ELF-1 (cell line): ENCODE measurements at places on chromosomes 6 and 20.

- DNase-seq, result peak; percentile 21
Observed at GRCh38 chr6:47016261-47016660, 25.9 kb downstream of the ADGRF1 start.

- no peak for DNase-seq
Observed at GRCh38 chr6:109075934-109076333, 18.7 kb downstream of the SESN1 start.

DNA sequence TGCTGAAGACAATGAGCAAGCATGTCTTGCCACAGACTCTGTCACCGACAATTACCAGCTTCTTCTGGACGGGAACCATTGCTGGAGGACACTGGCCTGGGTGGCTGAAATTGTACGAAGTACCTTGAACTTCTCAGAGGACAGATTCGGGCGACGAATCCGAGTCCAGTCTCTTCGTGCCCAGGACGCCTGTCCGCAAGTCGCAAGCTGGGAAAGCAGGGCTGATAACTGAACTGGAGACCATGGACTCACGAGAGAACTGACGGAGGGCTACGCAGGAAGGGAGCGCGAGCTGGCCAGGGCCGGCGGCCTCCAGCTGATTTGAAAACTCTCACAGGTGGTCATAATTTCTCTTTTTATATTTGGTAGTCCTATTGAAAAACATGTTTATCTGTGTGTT lies 1229.5 kb upstream of the MAP3K7 start:
- no peak for DNase-seq

DNA sequence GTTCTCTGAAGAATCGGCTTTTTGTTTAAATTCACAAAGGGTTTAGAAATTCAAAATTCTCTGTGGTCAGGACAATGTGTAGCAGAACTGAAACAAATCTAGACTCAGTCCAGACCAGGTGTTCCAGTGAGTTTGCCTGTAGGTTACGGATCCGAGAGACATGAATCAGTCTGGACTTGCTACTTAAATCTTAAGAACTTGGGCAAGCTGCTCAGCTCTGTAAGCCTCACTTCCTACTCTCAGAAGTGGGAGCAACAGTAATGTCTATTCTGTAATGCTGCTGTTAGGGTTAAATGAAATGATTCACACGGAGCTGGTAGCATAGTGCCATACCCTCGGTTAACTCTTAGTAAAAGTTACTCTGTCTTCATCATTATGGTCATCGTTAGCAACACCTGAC lies 37.7 kb downstream of the HECA start:
- DNase-seq, result no peak

- DNase-seq, result no peak
Observed at GRCh38 chr6:83889621-83890020, 30.1 kb downstream of the CYB5R4 start.

- DNase-seq, result no peak
Observed at GRCh38 chr6:34729631-34730470, 27.5 kb upstream of the SNRPC start.

DNA sequence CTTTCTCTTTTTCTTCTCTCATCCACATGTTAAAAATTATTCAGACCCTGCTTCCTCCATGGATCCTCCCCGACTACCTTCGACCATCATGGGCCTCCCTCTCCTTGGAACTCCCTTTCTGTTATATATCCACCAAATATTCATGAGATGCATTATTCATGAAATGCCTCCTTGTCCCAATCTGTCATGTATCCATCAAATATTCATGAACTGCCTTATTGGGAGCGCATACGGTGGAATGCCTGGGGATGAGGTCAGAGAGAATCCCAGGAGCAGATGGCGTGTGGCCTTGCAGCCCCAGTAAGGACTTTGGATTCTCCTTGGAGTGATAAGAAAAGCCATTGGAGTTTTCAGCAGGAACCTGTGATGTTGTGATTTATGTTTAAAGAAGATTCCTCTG lies 97.0 kb downstream of the NRN1 start:
- DNase-seq, result no peak
